Mesendoderm (in vitro differentiated cells): ENCODE measurements at places on chromosomes 1 and 21.
A peak's percentile ranks its signal among the peaks of the same experiment; 100 is the strongest.

DNA sequence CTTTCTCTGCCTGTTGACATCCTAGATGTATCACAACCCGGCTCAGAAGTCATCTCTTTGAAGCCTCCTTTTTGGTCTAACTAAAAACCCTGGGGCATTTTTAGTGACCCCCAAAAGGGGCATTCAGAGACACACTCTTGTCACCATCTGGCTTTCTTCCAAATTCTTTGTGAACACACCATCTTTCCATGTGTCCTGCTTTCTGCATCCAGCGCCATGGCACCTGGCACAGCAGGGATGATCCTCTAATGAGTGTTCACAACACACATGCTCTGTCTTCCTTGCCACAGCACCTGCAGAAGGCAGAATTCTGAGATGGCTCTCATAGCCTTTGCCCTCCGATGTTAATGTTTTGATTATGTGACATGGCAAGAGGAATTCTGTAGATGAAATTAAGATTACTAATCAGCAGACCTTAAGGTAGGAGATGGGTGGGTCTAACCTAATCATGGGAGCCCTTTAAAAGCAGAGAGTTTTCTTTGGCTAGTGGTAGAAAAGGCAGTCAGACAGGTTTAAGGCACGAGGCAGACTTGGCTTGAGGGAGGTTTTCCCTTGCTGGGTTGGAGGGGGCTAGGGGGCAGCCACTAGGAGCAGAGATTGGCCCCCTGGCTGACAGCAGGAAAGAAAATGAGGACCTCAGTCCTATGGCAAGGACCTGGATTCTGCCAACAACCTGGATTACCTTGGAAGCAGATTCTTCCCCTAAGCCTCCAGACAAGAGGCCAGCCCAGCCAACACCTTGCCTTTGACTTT, 4.9 kb upstream of the TMEM61 start:
- DNase-seq: no peak

DNA sequence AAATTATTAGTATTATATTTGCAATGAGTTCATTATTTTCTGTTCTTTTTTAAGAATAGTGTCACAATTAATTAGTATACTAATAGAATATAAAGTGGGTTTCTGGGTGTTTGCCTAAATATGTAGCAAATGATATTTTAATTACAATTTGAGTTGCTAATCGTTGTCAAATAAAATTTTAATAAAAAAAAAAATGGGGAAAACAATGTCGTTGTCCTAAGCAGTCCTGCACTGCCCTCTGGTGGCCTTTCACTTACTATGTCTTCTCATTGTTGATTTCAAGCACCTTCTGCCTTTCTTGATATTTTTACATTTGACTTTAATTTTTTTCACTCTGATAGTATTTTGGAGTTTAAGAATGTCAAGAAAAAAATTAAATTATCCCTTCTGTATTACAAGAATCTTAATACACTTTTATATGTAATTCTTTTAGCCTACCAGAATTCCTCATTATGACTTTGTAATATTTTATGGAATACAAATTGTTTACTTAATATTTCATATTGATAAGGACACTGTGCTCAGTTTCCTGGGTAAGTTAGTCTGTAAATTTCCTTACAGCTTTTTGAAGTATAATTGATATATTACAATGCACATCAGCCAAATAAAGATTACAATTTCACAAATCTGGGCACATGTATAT, 104.5 kb upstream of the FMN2 start:
- DNase-seq: peak; percentile 32

- no peak for DNase-seq
These were observed 6.7 kb upstream of the LGALS8 start for GRCh38 chr1:236516929-236517704.

- no peak for DNase-seq
These were observed 101.0 kb downstream of the KIF26B start for GRCh38 chr1:245255783-245256182.

GRCh38 chr1:179781962-179782361, 38.9 kb downstream of the FAM163A start:
- no peak for DNase-seq

DNA sequence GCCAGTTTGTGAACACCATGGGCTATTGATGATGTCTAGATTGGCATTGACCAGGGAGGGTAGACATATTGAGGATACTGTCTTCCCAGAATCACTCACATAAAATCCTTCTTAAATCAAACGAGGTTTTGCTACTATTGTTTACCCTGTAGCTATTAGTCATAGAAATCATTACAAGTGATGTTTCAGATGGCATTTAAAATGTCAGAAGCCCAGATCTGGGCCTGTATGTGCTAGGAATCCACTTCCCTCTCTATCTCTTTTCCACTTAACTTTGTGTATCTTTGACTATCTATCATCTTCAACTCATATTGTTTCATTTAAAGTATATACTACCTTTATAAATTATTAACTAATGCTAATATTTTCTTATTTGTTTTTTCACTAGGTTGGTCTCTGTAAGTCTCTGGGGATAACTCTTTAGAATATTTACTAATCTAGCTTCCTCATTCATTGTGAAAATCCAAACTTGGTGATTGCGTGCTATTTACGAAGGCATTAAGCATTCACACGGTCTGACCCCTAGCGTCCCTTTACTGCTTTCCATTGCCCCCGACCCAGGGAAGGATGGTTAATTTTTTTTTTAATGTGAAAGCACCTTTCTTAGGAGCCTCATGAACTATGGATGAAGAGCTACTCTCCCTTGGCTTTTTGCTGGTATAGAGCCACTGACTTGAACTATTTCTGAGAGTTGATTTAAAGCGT, 281.8 kb downstream of the GPATCH2 start:
- DNase-seq: no peak

- no peak for DNase-seq
These were observed 100.8 kb downstream of the PCP4 start for GRCh38 chr21:39968010-39968409.

DNA sequence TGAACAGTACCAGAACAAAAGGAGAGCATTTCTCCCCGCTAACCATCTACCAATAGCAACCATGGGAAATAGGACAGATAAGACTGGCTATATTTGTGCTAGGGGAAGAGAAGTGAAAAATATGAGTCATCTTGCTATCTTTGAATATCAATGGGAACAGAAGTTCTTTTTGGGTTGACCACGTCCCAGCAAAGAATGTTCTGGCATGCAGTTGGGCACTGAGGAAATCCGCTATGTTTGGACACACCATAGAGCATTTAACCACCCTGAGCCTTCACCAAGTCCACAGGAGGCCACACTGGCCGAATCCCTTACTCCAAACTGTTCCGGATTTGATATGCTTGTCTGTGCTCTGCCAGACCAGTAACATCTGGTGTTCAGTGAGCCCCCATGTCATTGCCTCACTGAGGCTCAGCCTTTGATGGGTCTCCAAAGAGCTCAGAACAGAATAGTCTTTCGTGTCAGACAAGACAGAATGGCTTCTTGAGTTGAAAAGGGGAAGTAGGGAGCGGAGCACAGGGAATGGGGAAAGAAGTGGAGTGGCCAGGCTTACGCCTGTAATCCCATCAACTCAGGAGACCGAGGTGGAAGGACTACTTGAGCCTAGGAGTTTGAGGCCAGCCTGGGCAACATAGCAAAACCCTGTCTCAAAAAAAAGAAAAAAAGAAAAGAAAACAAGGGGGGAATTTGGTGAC, 81.4 kb downstream of the SMYD2 start:
- no peak for DNase-seq

- peak; percentile 45 for DNase-seq
These were observed 24.7 kb downstream of the ACKR1 start for GRCh38 chr1:159229260-159229885.

DNA sequence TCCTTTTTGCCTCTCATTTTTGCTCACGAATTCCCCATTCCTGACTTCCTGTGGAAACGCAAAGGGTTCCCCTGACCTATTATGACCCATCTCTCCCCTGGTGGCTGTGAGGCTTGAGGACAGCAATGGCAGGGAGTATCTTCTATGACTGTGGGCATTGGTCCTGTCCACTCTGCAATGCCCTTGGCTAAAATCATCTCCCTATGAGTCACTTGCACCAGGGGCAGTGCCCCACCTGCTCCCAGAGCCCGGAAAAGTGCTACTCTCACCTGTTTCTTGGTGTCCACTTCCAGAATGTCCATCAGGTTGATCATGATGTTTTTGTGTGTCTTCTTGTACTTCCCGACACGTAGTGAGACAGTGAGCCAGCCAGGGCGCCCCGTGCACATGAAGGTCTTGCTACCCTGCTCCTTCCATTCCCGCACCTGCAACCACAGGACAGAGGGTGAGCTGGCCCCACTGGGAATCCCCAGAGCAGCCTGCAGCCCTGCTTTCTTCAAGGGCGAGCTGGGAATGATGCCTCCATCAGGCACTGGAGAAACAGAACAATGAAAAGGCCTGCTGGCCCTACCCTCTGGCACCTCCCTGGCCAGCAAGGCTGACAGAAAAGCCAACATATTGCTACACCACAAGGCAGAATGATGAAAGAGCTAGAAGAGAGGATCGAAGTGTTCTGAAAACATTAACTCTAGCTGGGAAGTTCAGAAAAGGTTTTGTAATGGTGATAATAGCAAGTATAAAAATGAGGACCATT, 3.5 kb downstream of the DHCR24 start:
- no peak for DNase-seq

DNA sequence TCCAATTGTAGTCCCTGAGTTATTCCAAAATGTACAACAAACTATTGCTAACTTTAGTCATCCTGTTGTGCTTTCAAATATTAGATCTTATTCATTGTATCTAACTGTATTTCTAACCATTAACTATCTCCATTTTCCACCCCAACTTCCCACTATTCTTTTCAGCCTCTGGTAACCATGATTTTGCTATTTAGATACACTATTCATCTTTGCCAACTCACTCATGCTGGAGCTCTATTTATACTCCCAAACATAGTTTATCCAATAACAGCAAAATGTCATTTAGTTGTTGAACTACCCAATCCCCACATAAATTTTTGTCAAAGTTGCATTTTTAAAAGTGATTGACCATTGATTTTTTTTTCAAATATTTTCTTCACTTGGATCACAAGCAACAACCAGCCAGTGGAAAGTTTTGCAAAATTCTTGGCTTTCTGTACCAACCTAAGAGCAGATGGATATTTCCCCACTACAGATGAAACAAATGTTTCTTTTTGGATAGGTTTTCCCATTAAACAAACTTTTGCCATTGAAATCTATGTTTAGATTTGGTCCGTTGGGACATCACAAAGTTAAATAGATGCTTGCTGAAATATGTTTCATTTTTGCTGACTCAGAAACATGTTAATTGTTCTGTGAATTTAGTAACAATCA, 866.0 kb downstream of the LTN1 start:
- DNase-seq: no peak

GRCh38 chr1:205190845-205191577, 20.5 kb downstream of the DSTYK start:
- DNase-seq: no peak
